ENCODE measurements at places on chromosomes 2 and 18.

GRCh38 chr18:1392865-1393734 lies 488.4 kb downstream of the ADCYAP1 start:
- DNase-seq = no peak

DNA sequence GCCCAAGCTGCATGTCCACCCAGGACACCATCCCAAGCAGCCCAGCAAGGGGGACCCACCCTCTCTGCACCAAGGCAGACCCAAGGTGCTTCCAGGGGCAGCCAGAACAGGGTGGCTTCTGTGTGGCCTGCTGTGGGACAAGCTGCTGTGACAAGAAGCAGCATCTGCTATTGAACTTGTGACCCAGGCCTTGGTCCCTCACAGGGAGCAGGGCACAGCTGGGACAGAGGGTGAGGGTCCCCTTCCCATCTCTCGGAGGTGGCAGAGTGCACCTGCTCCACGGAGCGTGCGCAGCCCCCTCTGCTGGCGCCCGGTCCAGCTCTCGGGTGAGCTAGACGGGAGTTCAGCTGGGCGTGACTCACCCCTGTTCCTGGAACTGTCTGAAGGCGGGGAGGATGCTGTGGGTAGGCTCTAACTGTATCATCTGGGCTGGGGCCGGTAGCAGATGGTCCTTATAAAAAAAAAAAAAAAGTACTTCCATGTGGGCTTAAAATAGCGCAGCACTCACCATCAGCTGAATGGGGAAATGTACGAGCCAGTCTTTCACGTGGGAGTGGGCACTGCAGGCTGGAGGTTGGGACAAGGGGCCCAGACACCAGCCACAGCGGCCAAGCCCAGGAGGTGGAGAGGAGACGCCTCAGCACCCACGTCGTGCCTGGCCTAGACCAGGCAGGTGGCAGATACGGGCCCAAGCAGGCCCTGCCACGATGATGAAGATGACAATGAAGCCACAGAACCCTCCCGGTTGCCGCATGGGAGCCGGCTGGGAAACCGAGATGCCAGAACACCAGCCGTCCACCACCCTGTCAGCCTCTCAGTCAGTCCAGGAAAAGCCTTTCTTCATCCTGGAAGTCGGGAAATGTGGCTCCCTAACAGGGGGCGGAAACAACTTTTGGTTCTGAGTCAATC lies 136.8 kb upstream of the ID2 start:
- peak; percentile 97 for DNase-seq

DNA sequence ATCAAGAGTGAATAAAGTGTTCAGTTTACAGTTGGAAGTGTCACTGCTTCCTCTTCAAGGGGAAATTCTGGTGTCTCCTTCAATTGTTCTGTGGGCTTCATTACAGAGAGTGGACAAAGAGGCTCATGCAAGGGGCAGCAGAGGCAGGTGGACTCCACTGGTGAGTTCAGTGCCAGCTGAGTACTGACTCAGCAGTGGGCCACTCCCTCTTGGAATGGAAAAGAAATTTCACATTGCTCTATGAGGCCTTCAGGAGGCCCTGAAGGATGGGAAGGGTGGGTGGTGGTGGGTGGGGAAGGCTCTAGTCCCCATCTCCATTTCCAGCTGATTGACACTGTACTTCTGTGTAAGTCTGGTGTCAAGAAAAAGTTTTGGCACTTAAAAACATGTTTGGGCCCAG lies 66.4 kb downstream of the PRELID3A start:
- DNase-seq = no peak

DNA sequence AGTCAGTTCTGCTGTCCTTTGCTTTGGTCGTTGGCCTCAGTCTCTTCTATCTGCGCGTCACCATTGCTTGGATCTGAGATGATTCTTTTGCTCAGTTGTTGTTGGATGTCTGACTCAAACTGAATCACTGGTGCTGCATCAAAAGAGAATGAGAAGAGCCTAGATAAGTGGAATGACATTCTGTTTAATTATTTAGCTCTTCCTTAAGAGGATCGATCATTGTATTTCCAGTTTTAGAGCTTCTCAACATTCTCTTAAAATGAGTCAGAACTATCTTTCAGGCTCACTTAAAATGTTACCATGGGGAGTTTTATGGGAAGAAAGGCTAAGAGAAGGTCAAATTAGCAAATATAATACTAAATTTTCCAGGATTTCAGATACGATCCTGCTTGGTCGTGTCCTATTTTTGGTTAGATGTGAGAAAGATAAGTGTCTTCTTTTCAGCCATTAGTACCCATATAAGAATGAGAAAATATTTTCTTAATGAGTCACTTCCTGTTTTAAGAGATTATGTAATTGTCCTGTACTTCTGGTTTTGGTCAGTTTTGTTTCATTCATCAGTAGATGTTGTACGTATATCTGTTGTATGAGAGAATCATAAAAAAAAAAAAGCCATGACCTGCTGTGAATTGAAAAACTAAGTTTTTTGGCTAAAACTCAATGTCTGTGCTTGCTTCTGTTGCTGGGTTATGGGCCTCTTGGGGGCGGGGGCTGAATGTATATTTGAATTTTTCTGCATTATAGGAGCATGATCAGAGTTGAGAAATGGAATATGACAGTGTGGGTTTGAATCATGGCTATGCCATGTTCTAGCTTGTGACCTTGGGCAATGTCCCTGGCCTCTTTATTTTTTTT lies 31.6 kb upstream of the CASP10 start:
- DNase-seq = peak; percentile 53

DNA sequence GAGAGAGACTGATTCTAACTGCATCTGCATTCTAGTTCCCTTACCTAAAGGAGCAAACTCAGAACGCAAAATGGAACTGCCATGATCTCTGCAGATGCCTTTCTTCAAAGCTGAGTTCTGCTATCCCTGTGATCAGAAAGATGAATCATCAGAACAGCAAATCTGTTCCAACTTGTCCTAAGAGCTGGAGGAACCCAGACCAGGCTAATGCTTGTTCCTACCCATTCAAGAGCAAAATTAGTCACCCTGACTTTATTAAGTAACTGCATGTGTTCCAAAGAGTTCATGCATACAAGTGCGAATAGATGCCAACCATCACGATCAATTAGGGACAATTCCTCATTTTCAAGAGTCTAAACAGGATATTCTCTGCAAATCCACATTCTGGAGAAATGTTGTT lies 46.5 kb downstream of the MBP start:
- peak; percentile 79 for DNase-seq

- peak; percentile 42 for DNase-seq
Observed at GRCh38 chr2:162007447-162008040, 66.5 kb downstream of the DPP4 start.

DNA sequence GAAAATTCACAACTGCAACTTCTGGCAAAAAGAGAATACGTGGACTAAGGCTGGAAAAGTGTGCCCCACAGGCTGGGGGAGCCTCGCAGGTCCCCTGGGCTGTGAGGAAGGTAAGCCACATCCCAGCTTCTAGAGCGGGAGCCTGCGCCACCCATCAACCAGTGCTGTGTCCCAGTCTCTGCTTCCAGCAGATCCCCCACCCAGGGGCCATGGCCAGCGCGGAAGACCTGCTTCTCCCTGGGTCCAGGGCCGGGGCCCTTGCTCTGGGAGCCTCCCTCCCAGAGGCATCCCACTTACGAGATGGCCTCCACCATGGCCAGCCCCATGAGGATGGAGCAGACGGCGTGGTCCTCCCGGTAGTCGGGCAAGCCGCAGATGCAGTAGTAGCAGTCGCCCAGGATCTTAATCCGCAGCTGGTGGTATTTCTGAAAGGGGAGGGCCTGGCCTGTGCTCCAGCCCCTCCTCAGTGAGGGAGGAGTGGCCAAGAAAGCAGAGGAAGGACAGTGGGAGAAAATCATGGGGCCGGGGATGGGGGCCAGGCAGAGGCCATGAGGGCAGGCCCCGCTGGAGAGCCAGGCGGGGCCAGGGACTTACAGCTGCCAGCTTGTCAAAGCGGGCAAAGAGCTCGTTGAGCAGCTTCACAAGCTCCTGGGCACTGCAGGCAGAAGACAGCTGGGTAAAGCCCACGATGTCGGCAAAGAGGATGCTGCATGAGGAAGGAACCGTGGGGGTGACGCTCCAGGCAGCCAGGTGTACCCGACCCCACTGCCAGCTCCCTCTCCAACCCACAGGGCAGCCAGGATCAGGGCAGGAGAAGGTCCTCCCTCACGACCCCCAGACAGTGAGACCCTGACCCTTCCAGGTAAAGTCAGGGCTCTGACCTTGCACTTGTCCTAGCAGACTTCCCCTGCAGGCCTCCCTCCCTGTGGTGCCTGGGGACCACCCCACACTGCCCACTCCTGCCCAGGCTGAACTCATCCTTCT lies 48.0 kb downstream of the CENPO start:
- no peak for DNase-seq

DNA sequence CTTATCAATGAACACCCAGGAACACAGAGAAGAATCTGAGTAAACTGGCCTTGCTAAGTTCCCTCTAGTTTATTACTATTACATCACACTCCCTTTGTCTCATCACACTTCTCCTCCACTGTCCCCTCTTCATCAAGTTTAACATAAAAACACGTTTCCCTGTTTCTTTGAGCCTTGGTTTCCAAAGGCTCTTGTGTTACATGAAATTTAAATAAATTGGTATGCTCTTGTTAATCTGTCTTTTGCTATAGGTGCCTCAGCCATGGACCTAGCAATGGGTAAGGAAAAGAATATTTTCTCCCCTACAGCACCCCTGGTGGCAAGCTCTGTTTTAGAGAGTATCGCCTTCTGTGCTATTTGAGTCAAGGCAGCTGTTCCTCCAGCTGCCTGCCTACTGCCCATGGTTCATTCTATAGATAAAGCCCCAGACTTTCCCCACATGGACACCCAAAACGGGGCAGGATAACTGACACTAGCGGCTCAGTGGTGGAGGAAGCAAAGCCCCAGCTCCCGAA lies 31.8 kb downstream of the TGIF1 start:
- peak; percentile 41 for DNase-seq

GRCh38 chr2:14619441-14619840 lies 13.1 kb upstream of the LRATD1 start:
- DNase-seq = no peak

DNA sequence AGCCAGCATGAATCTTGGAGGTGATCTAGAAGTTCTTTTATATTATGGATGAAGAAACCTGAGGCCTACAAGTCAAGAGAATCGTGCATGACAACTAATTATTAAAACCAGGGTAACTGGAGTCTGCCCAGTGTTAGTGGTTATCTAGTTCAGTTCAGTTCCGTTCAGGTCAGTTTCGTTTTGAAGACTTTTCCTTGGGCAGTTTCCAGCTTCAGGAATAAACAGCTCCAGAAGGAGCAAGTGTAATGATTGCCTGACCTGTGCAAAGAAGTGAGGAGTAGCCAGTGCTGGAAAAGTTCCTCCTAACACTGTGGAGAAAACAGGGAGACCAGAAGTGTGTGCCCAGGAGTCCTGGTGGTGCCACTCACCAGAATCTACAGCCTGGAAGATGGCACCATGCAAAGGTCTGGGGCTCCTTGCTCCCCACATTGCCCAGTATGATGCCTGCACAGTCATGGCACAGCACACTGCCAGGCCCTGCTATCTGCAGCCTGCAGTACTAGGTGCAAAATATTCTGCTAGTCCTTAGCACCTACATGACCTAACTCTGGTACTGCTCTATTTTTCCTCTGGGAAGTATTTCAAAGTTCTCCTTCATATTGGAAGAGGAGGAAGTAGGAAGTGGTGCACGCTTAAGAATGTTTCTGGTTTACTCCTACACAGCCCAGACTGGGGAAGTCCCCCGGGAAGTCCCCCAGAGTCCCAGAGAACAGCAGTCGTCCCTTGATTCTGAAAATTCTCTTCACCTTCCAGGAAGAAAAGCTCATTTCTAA lies 65.8 kb downstream of the SUMO1 start:
- DNase-seq = peak; percentile 75

DNA sequence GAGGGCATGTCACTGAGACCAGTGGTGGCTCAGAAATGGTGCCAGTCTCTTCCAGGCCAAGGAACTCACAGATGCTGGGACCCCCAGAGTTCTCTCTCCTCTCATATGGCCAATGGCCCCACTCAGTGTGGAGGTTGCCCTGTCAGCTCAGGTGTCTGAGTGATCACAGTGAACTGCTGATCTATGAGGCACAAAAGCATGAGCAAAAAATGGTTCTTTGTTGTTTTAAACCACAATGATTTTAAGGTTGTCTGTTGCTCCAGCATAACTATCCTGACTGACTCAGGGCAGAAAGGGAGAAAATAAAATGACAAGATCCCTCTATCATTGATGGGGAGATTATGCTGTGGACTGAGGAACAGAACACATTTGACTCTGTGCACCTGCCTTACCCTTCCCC lies 57.8 kb downstream of the FBLN7 start:
- no peak for DNase-seq

- DNase-seq = no peak
Observed at GRCh38 chr2:41894563-41895333, 153.1 kb upstream of the PKDCC start.

DNA sequence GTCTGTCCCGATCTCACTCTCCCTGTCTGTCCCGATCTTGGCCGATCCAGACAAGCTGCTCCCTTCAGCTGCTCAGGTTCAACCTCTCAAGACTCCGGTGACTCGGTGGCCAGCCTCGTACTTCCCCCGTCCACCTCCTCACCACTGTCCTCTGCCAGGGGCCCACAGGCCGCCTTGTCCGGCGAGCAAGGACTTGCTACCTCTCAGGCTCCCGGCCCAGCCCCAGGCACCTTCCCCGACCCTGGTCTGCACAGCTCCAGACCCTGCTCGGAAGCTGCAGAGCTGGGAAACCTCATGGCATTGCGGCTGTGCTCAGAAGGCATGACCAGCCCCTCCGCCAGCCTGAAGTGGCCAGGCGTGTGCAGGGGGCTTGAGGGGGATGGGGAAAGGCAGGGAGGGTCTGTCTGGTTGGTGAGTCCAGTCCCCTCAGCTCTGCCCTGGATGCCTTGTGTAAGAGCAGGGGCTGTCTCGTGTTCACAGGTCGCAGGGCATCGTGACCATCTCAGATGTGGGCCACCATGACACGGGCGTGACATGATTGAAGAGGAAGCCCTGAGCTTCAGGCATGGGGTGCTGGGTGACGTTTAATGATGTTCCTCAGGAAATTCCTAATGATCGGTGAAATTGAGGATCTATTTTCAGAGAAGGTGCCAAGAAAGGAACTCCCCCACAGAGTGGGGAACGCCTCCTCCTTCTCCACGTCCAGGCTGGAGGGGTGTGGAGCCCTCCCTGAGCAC lies 121.2 kb upstream of the CTDP1 start:
- DNase-seq = no peak

GRCh38 chr2:99861376-99861760 lies 281.0 kb downstream of the AFF3 start:
- DNase-seq = no peak

DNA sequence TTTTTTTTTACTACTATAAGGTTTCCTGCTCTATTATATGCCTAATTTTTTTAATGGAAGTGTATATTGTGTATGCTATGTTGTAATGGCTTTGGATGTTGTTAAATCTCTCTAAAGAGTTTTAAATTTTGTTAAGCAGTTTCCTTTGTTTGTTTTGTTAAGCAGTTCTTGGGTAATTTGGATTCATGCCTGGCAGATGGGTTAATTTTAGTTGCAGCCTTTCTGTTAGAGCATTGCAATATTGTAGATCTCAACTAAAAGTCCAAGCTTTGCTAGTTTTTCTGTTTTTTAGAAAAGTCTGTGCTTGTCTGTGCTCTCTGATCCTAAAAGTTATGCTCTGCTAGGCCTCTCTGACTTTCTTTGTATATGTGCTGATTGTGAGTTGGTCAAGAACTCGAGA lies 1229.0 kb upstream of the NRXN1 start:
- no peak for DNase-seq

- no peak for DNase-seq
Observed at GRCh38 chr2:179247318-179248023, 17.2 kb downstream of the SESTD1 start.

GRCh38 chr18:79489899-79490625 lies 94.3 kb downstream of the NFATC1 start:
- DNase-seq = no peak

- DNase-seq = peak; percentile 42
Observed at GRCh38 chr2:111219285-111219684, 98.6 kb downstream of the BCL2L11 start.

Measured in inflammatory macrophage (primary cell).